Activated T-helper 2 cell treated with anti-CD3 and anti-CD28 coated beads, Interferon-gamma antibody, Interleukin-2, Interleukin-4, amounts not matched to agents 10 μg/mL and 5 μg/mL and 100 μg/mL, durations not matched to agents 14 hours and 24 hours and 36 hours (primary cell): ENCODE measurements at places on chromosomes 7 and 10.

GRCh38 chr7:15750727-15751126 is 64.2 kb upstream of the MEOX2 start:
- no peak overlapping the region for H3K27ac ChIP-seq
- no peaks in the 10 kb centered on the region for H3K27me3 ChIP-seq
- no peaks in the 10 kb centered on the region for H3K4me1 ChIP-seq

- H3K36me3 ChIP-seq: no peaks in the 10 kb centered on the region
- DNase-seq: no peak
- no peak overlapping the region for H3K4me3 ChIP-seq
- H3K27me3 ChIP-seq: peaks cover 8% of the 10 kb centered on the region
- H3K27ac ChIP-seq: no peak overlapping the region
These were observed 127.6 kb upstream of the SLC26A5 start for GRCh38 chr7:103573479-103574058.

GRCh38 chr7:123958186-123958703 is 33.2 kb downstream of the SPAM1 start:
- no peak for DNase-seq
- no peaks in the 10 kb centered on the region for H3K27me3 ChIP-seq
- no peaks in the 10 kb centered on the region for H3K4me1 ChIP-seq
- H3K27ac ChIP-seq: no peak overlapping the region

- H3K4me1 ChIP-seq: peaks cover 6% of the 10 kb centered on the region
- H3K27ac ChIP-seq: no peak overlapping the region
- H3K36me3 ChIP-seq: no peaks in the 10 kb centered on the region
- no peak for DNase-seq
These were observed 86.8 kb downstream of the CPEB3 start for GRCh38 chr10:92203919-92204623.

DNA sequence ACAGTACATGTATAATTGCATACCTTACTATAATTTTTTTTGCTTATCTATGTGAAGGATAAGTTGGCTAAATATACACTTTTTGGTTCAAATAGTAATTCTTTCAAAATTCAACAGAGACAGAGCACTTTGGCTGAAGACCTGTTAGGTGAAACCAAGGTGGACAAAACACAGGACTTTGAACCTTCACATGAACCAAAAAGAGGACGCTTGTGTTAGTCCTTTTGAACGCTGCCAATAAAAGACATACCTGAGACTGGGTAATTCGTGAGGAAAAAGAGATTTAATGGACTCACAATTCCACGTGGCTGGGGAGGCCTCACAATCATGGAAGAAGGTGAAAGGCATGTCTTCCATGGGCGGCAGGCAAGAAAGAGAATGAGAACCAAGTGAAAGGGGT is 4.7 kb upstream of the AGMO start:
- H3K36me3 ChIP-seq: no peaks in the 10 kb centered on the region
- no peaks in the 10 kb centered on the region for H3K4me1 ChIP-seq
- no peak overlapping the region for H3K4me3 ChIP-seq
- no peaks in the 10 kb centered on the region for H3K27me3 ChIP-seq

DNA sequence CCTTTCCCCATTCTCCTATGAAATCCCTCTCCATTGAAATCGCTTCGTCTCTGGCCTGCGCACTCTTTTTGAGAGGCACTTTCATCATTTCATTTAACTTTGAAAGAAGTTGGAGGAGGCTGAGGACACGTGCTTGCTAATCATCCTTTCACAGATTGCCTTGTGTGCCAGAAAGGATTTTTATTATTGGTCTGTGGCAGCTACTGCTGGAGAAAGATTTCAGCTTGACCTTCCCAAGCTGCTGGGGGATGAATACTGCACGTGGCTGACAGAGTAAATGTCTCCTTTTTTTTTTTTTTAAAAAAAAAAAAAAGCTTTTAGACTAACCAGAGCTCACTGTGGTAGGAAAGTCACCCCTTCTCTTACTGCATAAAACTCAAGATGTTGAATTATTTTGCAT is 44.2 kb upstream of the KCNIP2 start:
- no peak overlapping the region for H3K27ac ChIP-seq
- no peak overlapping the region for H3K4me3 ChIP-seq
- peaks cover 3% of the 10 kb centered on the region for H3K4me1 ChIP-seq
- H3K27me3 ChIP-seq: no peaks in the 10 kb centered on the region
- peaks cover 3% of the 10 kb centered on the region for H3K36me3 ChIP-seq
- DNase-seq: no peak
